ENCODE measurements at places on chromosomes 1 and 21.

- no peak for DNase-seq
Observed at GRCh38 chr1:60130703-60131102, 57.1 kb upstream of the C1orf87 start.

- no peak for DNase-seq
Observed at GRCh38 chr1:23824711-23825075, 536 bp downstream of the HMGCL start.

DNA sequence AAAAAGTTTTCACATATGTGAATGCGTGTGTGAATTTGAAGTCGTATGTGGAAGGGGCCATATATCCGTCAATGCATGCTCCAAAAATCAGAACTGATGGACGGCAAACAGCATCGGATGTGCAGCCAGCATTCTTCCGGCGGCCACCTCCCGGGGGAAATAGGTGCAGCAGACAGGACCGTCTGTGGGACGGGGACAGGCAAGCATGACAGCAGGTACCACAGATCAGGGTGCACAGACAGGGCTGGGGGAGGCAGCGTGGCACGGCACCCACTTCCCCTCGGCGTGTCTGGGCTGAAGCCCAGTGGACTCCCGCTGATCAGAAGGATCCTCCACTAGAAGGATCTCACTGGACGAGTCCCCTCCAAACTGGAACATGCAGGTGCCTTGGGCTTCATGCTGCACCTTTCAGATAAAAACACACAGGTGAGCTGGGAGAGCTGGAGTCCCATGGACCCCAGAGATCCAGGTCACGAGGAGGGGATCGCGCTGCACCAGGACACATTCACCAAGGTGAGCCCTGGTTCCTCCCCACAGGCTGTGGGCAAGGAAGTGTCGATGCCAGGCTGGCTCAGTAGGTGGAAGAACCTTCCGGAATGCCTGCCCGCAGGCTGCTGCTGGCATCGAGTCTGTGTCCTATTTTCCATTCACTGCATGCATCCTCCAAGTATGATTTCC is 25.3 kb downstream of the PDE9A start:
- no peak for DNase-seq

GRCh38 chr1:56586502-56586901 is 7.1 kb upstream of the PLPP3 start:
- DNase-seq, result no peak

DNA sequence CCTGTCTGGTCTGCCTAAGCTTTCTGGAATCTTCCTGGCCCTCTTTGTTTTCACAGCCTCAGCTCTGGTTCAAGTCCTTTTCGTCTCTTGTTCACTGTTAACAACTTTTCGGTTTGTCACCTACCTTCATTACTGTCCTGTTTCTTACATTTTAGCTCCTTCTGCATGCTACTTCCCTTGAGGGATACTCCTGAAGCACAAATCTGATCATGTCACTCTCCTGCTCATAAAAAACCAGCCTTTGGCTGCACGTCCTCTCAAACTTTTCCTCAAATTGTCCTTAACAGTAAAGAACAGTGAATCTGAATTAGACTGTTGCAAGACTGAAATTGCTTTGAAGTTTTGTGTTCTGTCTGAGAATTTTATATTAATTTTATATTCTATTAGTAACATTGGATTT is 3.3 kb downstream of the RAVER2 start:
- DNase-seq, result no peak

DNA sequence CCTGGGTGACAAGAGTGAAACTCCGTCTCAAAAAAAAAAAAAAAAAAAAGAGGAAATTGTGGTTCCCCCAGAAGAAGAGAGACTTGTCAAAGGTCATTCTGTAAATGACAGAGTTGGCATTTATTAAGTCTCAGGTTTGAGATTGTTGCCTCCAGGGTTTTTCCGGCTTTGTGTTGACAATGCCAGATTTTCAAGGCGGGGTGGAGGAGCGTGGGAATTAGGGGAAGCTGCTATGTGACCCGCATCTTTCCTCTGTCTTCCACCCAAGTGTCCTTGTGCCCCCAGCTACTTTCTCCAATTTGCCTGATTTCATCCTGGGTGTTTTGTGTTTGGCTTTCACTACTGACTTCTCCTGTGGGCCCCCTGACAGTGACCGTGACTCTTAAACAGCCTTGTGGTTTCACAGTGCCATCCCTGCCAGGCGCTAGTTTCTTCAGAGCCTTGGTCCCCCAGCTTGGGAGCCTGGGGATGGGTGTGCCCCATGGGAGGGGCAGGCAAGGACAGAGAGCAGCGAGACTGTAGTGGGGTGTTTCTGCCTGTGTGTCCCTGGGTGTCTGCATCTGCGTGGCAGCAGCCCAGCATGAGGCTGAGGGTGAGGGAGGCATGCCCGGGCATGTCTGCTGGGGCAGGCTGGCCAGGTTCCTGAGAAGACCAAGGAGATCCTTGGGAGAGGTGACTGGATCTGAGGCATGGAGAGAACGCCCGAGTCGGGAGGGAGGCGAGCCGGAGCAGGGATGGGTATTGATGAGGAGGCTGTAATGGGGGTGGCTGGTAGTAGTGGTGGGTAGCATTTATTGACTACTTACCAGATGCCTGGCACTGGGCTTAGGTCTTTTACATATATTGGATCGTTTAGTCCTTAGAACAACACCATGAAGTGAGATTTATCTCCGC is 46.3 kb downstream of the IER5 start:
- DNase-seq, result no peak

DNA sequence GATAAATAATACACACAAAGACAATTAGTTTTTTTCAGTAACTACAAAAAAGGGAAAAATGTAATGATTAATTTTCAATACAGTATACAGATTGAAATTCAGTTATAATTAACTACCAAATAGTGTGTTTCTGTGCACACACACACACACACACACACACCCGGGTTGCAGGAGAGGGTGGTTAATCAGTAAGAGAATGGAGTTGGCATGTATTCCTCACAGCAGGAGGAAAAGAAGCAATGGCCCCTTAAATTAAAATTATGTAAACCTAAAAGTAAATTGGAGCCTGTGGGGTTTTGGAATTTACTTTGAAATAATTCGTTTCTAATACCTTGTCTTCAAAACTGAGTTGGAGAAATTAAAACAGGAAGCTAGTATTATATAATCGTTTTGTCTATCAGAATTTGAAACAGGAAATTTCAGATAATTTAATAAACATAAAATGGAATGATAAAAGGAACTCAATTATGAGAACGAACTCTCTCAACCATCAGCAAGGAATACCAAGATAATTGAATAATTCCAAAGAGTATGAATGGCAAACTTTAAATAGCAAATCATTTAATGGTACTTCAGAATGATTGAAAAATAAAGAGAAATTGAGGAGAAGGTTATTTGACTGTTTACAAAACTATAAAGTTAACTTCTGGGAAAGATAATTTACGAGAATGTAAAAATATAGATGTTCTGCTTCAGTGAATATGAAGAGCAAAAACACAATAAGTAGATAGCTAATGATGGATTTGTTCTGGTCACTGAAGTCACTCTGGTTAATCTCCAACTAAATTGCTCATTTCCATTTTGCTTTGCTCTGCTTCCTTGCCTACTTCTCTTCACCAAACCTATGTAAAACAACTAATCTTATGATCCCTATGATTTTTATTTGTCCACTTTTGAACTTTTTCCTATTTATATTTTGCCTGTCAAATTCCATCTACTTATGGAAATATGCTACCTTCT is 547.9 kb upstream of the ZP4 start:
- DNase-seq, result no peak
